ENCODE measurements at places on chromosomes 1 and 21.
A peak's percentile ranks its signal among the peaks of the same experiment; 100 is the strongest.

DNA sequence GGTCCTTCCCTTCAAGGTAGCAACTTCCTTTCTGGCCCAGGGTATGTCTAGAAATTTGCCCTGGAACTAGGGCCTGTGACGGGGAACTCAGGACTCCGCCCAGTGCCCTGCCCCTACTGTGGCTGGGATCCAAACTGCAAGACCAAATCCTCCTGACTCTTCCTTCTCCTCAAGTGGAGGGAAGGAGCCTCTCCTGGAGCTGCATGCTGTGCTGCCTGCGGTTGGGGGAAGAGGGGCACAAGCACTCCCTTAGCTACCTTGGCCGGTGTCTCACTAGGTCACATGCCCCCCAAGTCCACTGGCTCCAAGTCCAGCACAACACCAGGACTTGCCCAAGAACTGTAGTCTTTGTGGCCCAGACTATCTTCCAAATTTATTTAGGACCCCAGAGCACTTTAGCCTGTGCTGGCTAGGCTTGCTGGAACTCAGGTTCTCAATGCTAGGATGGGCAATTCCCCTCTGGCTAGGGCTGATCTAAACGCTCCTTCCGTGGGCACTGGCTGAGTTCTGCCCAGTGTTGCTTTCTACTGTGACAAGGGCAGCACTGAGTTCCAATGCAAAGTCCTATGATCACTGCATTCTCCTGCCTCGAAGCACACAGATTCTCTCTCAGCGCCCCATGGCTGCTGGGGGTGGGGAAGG lies 12.2 kb downstream of the ADSS2 start:
- DNase-seq = no peak

- DNase-seq = no peak
Observed at GRCh38 chr1:184399192-184399847, 12.5 kb downstream of the C1orf21 start.

- DNase-seq = no peak
Observed at GRCh38 chr1:86445919-86446318, 21.9 kb downstream of the CLCA2 start.

- peak; percentile 42 for DNase-seq
Observed at GRCh38 chr1:172398970-172399755, 21.3 kb upstream of the C1orf105 start.

- peak; percentile 77 for DNase-seq
Observed at GRCh38 chr21:34545079-34545884, 33.3 kb upstream of the KCNE1 start.

GRCh38 chr1:79113836-79114235 lies 107.3 kb upstream of the ADGRL4 start:
- DNase-seq = no peak

GRCh38 chr1:53262000-53262399 lies 23.7 kb upstream of the MAGOH start:
- no peak for DNase-seq

DNA sequence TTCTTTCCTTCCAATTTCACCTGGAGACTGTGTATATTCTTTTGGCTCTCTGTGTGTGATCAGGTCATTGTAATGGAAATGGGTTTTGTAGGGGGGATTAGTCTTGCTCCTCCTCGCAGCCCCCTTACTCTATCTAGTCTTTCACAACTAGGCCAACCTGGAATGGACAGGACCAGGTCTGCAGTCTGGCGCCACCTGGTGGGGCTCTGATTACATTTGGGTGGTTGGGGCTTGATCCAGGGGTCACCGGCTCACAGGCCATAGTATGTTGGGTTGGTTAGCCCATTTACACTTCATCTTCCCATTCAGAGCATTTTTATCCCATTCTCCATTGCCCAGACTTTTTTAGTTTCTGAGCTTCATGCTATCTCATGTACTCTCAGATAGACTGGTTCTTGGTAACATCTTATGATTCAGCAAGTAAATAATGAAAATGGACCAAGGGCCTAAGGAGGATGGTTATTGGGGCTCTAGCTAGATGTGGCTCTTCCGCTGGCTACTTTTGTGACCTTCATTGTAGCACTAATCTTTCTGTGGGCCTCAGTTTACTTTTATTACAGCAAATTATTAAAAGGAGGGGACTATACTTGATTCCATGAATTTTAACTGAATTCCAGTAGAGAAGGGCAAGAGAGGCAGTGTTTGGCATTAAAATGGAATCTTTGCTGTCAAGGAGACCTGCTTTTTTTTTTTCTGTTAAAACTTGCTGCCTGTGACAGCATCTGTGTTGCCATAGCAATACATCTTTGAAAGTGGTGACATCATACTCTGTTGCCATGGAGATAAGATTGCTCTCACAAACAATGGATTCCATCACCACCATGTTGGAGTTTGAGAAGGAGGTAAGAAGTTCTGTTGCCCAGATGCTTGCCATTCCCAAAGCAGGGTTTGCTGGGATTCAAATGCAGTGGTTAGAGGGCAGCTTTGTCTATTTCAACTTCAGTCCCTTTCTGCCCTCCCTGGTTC lies 150.1 kb downstream of the PLXNA2 start:
- peak; percentile 25 for DNase-seq

DNA sequence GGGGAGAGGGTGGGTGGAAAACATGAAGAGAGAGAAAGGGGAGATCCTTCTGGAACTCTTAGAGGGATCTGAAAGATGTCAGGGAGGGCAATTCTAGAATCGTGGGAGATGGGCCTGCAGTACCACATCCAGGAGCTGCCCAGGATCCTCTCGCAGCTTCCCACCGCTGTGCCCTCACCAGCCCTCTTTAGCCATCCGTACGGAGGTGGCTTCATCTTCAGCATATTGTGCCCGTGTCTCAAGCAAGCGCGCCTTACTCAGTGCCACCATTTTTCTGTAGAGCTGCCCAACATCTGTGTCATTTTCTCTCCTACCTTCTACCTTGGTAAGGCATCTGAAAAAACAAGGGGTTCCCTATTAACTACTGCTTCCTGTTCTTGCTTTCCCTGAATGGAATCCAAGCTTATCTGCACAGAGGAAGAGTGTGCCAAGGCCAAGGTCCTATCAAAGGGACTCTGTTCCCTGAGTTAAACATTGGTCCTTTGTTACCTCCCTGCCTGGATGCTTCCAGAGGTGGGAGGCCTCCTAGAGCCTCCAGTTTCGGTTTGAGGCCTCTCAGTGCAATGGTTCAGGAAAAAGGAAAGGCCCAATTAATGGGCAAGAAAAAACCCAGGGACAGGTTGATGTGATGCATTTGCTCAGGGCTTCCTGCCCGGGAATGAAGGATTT lies 23.2 kb downstream of the C1orf116 start:
- DNase-seq = no peak

DNA sequence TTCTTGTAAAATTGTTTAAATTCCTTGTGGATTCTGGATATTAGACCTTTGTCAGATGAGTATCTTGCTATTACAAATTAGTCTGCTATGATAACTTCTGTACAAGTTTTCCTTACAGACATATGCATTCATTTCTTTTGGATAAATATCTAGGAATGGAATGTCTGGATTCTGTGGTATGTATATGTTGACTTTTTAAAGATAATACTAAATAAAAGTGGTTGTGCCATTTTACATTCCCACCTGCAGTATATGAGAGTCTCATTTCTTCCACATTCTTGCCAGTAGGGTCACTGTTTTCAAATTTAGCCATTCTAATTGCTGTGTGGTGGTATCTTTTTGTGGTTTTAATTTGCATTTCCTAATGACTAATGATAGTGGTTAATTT lies 53.9 kb downstream of the SYDE2 start:
- DNase-seq = no peak

GRCh38 chr1:171472183-171472647 lies 13.1 kb upstream of the PRRC2C start:
- DNase-seq = no peak

- no peak for DNase-seq
Observed at GRCh38 chr1:244231193-244231571, 180.1 kb downstream of the ZBTB18 start.

DNA sequence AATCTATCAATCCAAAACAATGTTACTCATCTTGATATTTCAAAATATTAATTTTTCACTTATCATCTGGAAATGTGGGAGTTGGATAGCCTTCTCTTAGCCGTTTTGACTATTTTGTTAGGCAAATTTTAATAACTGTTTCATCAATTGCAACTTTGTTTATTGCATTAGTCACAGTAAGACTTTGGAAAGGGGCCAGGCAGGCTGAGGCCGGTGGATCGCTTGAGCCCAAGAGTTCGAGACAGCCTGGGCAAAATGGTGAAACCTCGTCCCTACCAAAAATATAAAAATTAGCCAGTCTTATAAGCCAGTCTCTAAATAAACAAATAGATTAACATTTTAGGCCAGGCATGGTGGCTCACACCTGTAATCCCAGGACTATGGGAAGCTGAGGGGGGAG lies 113.0 kb upstream of the NR5A2 start:
- no peak for DNase-seq

GRCh38 chr1:14627608-14628489 lies 29.4 kb downstream of the KAZN start:
- no peak for DNase-seq

DNA sequence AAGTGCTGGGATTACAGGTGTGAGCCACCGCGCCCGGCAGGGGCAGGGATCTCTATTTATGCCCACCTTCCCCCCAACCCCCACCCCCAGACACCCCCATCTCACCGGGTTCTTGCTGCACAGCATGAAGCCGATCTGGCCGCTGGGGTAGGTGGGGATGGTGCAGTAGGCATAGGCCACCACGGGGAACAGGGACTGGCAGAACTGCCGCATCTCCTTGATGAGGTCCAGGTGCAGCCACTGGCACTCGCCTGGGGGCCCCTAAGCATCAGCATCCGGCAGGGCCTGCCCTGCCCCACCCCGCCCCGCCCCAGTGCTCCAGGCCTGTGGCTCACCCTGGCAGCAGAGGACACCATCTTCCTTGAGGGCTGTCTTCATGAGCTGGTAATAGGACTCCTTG lies 4.1 kb downstream of the SRM start:
- no peak for DNase-seq
